Skeletal muscle cell (primary cell): ENCODE measurements at places on chromosomes 12 and 14.

GRCh38 chr14:36268121-36268520 is 52.3 kb downstream of the MBIP start:
- no peak for DNase-seq

DNA sequence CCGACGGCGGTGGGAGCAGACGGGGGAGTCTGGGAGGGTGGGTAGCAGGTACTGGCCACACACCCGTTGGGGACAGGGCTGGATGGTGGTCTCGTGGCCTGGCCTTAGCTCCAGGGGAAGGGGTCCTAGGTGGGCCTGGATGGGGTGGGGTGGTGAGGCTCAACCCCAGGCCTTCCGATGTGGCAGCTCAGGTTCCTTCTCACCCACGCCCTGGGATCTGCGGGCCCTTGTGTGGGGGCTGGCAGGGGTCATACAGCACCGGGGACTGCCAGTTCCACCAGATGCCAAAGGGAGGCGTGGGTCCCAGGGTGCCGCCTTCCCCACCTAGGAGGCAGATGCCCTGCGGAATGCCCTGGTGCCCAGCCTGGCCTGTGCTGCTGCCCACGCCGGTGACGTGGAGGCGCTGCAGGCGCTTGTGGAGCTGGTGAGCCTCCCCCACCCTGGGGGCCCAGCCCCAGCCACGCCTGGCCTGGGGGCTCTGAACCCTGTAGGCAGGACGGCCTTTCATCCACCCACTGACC is 21.0 kb downstream of the ASPG start:
- no peak for DNase-seq

DNA sequence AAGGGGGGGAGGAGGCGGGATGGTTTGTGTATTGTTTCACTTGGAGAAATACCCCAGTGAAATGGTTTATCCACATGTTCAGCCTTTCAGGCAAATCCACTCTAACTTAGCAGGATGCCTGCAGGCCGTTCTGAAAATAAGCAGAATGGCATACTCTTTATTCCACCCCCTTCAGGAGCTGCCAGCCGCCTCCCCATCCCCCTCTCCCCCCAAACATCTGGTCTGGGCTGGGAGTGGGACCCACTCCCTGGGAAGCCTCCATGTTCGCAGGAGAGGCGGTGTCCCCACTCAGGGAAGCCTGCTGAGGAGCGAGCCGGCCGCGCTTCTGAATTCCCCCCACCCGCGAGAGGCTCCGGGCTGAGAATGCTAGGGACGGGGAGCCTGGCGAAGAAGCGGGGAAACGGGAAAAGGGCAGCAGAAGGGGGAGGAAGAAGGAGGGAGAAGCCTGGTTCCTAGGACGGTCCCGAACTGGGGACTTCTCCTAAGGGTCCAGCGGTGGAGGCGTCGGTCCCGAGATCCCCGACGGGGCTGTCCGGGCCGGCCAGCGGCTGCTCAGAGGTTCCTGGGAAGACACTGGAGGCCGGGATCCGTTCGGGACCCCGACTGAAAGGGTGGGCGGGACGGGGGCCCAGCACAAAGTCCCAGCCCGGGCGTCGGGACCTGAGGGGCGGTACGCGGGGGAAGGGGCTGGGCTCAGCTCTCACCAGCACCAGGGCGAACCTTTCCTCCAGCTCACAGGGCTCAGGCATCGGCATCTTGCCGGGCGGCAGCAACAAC is 666 bp downstream of the FMNL3 start:
- no peak for DNase-seq

DNA sequence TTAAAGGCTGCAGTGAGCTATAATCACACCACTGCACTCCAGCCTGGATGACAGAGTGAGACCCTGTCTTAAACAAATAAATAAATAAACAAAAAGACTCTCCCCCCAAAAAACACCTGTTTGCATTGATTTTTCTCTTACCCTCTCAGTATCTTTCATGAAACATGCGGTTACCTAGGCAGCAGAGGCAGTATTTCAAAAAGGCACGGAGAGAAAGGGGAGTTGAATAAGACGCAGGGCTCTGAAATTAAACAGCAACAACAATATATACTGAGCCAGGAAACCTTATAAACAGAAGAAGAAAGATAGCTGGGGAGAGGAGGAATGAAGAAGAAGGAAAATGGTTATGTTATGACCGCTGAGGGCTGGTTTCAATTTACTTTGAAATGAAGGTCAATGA is 277.6 kb downstream of the BTG1 start:
- no peak for DNase-seq

- no peak for DNase-seq
These were observed 117.2 kb upstream of the SSTR1 start for GRCh38 chr14:38090506-38090905.

DNA sequence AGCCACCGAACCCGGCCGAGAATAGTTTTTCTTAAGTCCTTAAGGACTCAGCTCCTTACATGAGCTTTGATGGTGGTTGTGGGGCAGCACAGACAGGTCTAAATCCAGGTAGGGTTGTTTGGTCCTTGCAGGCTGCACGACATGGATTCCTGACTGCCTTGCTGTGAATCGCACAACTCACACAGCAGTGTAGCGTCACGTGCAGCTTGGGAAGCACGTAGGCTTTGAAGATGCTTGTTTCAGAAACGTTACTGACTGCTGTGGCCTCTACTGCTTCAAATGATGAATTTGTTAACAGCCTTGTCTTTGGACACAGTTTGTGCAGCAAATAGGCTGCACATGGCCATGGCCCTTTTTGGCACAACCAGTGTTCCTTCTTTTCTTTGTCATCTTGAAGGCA is 29.9 kb downstream of the ZBTB42 start:
- no peak for DNase-seq

DNA sequence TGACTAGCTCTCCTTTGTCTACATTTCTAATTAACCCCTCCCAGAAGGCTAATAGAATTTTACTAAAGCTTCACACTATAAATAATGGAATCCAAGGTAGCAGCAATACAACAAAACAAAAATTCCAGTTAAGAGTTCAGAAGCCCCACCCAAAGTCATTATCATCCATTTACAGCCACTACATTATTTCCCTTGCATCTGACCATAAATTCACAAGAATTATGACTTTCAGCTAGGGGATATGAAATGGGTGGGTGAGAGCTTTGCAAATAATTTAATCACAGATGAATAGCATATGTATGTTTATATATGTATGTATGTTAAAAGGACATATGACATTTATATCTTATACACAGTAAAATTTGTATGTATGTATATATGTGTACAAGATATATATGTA is 65.3 kb upstream of the PTGDR start:
- no peak for DNase-seq

GRCh38 chr12:94111302-94111701 is 37.1 kb upstream of the PLXNC1 start:
- DNase-seq, result no peak

- no peak for DNase-seq
These were observed 44.2 kb upstream of the MANSC4 start for GRCh38 chr12:27824126-27824842.

DNA sequence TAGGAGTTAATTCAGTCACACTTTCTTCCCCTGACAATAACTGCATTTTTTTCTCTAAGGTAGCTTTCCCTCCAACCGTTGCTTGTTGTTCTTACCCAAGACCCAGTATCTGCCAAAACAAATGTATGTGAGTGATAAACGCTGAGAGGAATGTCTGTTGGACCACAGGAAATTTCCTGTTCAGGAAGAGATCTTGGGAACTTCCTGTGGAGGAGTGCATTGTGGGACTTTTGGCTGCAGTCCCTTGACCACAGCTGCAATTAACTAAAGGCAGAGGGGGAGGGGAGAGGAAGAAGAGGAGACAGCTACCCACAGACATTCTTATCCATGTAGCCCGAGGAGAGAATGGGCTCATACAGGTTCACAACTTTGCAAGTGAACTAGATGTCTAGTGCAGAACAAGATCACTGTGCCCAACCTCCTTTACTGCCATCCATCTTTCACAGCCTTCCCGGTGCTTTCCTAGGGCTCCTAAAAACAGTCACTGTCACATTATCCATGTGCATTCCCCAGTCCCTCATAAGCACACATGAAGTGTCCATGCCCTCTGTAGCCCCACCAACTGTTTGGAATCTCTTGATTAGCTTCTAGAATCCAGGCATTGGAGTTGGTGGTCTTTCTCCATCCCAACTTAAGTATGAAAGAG is 149.5 kb downstream of the ETV6 start:
- DNase-seq, result peak; percentile 86

- DNase-seq, result peak; percentile 25
These were observed 4.0 kb downstream of the RBM19 start for GRCh38 chr12:113961921-113962710.
